ENCODE measurements at places on chromosomes 5 and 9.

GRCh38 chr5:83924891-83925290 is 204.2 kb upstream of the HAPLN1 start:
- DNase-seq: no peak

- DNase-seq: no peak
These were observed 16.2 kb upstream of the SLC6A3 start for GRCh38 chr5:1461396-1461795.

DNA sequence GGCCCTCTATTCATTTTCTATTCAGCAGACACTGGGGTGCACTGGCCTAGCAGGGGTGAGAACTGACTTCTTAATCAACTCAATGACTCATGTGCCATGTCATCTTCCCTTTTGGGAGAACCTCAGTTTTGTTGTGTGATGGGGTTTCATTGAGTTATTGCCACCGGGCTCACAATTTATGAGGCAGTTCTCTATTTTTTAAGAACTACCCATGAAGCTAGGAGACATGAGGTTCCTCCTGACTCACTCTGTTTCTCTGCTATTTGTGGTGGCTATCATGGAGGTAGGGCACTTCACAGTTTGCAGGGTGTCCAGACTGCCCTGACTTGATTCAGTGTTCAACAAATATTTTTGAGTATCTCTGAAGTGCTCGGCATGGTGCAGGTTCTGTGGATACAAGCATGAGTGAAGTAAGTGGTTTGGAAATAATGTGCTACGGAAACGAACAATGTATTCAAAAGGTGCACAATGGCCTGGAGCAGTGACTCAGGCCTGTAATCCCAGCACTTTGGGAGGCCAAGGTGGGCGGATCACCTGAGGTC is 39.3 kb downstream of the SPARC start:
- no peak for DNase-seq

GRCh38 chr9:93007529-93008058 is 50.9 kb upstream of the SUSD3 start:
- no peak for DNase-seq

DNA sequence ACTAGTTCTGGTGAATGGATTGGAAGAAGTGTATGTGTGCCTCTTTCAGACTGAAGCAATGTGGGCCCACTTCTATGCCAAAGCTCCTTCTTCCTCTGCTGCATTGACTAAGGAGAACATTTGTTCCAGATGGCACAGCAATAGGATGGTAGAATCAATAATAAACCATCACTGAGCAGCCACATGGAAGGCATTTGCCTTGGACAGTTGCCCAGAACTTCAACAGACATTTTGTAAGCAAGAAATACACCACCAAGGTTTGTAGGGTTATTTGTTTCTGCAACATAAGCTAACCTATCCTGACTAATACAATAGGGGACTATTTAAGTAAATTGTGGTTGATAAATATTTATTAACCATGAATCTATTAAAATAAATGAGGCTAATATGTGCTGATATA is 37.7 kb upstream of the CSNK1G3 start:
- DNase-seq: no peak

GRCh38 chr9:93107825-93108161 is 11.8 kb downstream of the CARD19 start:
- DNase-seq: no peak

DNA sequence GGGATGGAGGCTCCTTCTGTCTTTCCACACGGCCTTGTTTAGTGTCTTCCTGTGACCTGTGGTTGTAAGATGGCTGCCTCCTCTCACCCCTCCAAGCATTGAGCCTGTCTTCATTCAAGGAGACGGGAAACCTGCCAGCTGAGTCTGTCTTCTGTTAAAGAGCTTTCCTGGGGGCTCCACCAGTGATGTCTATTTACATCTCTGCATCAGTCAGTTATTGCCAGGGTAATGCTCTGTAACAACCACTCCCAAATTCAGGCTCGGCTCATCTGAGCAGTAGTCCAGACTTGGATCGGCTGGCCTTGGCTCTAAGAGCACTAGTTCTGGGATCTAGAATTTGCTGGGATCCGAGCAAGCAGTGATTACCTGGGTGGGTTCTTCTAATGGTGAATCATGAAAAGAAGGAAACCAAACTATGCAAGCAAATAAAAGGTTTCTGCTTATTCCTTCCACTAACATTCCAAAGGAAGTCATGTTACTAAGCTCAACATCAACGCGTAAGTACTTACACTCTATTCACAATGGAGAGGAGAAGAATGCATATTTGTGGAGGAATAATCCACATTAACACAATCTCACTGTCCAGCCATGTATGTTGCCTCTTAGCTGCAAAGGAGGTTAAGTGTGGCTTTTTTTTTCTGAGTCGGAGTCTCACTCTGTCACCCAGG is 61.7 kb downstream of the GALNT12 start:
- DNase-seq: no peak

DNA sequence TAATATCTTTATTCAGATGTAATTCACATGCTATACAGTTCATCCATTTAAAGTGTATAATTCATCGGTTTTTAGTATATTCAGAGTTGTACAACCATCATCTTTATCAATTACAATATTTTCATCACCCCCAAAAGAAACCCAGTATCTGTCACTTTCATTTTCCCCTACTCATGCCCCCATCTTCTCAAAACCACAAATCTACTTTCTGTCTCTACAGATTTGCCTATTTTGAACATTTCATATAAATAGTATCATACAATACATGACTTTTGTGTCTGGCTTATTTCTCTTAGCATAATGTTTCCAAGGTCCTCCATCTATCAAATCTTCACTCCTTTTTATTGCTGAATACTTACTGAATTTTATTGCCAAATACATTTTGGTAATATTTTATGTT is 305.1 kb upstream of the SGCD start:
- no peak for DNase-seq

DNA sequence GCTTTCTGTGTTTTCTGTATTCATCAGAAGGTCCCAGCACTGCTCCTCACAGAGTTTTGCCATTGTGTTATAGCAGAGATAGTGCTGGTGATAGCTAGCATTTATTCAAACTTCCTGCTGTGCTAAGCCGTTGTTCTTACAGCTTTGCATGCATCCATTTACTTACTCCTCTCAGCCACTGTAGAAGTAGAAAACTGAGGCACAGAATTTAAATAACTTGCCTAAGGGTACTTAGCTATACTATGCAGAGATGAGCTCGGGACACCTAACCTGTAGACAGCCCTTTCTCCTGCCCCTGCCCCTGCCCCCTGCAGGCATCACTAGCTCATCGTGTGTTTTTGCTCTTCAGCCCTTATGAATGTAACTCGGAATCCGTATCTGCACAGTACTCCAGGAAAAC is 227.6 kb downstream of the SAXO1 start:
- no peak for DNase-seq

DNA sequence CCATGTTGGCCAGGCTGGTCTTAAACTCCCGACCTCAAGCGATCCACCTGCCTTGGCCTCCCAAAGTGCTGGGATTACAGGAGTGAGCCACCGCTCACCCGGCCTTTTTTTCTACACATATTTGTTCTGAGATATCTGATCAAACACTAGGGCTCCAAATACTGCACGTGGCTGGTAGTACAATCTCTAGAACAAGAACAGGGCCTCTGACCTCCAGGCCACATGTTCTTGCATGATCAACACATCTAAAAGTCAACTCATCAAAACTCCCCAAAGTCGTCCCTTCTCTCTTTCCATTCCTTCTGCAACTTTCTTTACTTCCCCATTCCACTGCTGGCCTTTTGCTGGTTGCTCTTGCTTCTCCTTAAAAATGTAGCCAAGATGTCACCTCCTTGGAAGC is 113.3 kb upstream of the LHFPL2 start:
- DNase-seq: no peak

GRCh38 chr9:113363336-113363735 is 13.4 kb downstream of the HDHD3 start:
- no peak for DNase-seq

GRCh38 chr9:14006386-14007187 is 307.4 kb downstream of the NFIB start:
- DNase-seq: no peak

- DNase-seq: no peak
These were observed 186.7 kb upstream of the DAPK1 start for GRCh38 chr9:87310827-87311523.

- DNase-seq: no peak
These were observed 29.7 kb downstream of the MRPL36 start for GRCh38 chr5:1769752-1770442.

DNA sequence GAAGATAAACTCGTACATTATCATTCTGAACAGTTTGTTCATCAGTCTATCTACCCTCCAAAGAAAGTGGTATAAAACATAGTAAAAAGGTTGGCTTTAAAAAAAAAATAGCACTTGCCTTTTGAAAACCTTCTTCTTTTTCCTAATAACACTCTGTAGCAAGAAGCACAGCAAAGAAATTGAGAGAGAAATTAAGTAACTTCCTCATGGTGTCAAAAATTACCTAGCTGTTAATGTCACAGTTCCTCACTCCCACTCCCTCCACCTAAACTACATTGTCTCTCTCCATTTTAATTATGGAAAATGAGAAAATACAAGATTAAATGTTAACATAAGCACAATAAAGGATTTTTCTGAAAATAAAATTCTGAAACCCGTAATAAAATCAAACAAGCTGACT is 72.2 kb downstream of the CERT1 start:
- DNase-seq: no peak

- DNase-seq: no peak
These were observed 37.5 kb downstream of the SPOCK1 start for GRCh38 chr5:137461391-137462264.

Measured in CD4-positive, alpha-beta T cell treated with Interleukin-21 for 1 hour (primary cell).